ENCODE measurements at places on chromosomes 1 and 21.
A peak's percentile ranks its signal among the peaks of the same experiment; 100 is the strongest.

- DNase-seq = peak; percentile 73
These were observed 4.9 kb downstream of the PLEKHG5 start for GRCh38 chr1:6486433-6487011.

DNA sequence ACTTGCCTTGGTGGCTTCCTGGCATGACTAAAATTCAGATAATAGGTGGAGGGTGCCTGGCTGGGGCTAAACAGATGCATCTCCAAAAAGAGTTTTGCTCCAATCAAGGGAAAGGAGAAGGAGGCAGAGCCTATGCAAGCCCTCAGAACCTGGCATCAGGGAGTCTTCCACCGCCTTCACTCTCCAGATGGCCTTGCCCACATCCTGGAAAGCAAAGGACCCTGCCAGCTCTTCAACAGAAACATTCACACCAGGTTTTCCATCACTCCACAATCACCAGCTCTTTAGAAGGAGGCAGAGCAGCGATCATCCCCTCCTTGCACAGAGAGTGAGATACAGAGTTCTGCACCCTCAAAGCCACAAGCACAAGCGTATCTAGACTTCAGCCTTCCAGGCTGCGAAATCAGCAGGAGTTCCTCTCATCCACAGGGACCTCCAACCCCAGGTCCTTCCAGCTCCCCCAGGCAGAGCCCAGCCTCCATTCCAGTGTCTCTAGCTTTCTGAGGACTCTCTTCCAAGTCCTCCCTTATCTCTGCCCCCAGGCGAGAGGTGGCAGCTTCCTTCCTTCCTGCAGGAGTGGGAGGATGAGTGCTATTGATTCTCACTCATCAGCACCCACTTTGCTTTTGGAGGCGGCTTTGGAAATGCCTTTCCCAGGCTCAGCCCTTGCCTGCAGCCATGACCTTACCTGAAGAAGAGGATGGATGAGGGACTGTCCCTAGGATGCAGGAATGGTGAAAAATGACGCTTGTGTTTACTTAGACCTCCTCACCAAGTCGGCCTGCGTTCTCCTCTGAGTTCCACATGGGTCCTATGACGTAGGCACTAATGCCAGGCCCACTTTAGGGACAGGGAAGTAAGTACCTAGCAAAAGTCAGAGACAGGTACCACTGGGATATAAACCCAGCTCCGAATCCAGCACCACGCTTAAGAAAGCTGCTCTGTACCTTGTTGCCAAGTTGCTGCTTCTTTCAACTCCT is 75.4 kb downstream of the RIPK4 start:
- no peak for DNase-seq

- no peak for DNase-seq
These were observed 218.9 kb downstream of the PRDM2 start for GRCh38 chr1:13918862-13919261.

DNA sequence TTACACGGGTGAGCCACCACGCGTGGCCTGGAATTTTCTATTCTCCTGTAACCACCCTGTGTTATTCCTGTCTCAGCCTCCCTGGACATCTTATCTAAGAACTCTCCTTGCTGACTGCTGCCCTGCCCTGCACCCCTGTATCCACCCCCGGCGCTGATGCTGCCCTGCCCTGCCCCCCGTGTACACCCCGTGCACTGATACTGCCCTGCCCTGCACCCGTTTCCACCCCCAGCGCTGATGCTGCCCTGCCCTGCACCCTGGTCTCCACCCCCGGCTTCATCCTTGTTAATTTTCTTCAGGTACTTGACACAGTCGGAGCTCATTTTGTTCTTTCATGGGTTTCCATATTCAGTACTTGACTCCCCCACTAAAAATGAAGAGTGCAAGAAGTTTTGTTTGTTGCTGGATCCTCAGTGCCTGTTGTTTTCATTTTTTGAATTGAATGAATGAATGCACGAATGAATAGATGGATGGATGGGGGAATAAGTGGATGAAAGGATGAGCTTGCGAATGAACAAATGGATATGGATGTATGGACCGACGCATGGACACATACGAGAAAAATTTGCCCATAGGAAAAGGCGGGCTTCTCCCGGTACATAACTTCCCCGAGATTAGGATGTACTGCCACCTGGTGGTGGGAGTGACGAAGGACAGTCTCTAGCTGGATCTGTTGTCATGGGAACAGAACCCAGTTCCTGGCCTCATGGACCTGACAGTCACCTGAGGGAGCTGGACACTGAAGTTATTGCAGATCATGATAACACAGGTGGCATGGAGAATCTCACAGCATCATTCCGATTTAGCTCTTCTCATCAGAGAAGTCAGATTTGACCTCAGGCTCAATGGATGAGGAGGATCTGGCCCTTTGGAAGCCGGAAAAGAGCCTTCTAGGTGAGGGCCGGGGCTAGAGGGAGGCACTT is 14.9 kb downstream of the AADACL4 start:
- DNase-seq = peak; percentile 72

DNA sequence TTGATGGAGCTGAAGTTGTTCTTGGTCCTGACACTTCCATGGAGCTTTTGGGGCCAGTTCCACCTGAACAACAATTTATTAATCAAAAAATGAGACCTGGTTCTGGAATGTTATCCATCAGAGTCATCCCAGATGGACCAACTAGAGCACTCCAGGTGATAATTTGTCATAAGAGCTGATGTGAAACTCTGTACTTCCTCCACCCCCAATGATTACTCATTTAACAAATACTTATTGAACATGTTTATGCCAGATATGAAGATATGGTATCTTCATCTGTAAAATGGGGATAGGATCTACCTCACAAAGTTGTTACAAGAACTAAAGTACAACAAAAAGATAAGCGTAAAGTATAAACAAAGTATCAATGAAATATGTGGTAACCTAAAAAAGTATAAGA is 153.2 kb downstream of the VPS13D start:
- DNase-seq = no peak

DNA sequence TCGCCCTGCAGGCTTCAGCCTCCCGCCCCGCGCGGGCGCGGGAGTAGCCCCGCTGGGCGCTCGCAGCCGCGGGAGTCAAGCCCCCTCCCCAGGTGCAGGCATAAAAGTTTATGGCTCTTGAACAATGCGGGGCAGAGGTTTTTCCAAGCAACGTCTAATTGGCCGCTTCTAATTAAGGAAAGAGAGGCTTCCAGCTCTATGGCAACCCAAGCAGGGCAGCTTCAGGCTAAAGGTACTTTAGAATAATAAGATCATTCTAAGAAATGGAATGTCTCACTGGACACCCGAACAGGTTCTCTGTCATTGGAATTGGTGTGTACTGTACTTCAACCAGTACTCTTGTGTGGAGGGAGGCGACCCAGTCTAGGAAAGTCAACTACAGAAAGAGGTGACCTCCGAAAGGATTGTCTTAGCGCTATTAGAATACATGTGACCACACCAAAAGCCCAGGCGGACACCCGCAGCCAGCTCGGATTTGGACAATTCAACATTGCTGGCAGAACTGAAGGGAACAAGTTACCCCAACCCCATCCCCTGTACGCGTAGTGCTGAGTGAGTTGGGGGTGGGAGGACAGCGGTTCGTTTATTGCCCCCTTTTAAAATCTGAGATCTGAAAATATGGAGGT is 12.5 kb downstream of the NR5A2 start:
- DNase-seq = no peak

GRCh38 chr1:232722626-232723025 is 82.6 kb upstream of the MAP10 start:
- DNase-seq = no peak

DNA sequence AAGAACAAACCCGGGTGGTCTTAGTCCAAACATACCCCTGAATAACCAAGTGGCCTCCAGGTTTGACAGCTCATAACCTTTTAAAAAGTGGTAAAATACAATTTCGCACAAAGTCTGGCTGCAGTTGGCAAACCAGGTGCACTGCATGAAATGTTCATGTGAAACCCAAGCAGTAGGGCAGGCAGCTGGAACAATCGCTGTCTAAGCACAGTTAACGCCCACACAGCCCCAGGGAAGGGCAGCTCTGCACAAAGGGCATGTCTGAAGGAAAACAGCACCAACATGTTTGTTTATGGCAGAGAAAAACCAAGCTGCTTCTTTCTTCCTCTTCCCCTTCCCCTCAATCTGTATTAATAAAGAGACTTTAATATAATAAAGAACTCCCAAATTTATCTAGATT is 49.5 kb downstream of the KIAA1614 start:
- DNase-seq = no peak

GRCh38 chr1:200738949-200739651 is 407 bp downstream of the CAMSAP2 start:
- DNase-seq = peak; percentile 90

DNA sequence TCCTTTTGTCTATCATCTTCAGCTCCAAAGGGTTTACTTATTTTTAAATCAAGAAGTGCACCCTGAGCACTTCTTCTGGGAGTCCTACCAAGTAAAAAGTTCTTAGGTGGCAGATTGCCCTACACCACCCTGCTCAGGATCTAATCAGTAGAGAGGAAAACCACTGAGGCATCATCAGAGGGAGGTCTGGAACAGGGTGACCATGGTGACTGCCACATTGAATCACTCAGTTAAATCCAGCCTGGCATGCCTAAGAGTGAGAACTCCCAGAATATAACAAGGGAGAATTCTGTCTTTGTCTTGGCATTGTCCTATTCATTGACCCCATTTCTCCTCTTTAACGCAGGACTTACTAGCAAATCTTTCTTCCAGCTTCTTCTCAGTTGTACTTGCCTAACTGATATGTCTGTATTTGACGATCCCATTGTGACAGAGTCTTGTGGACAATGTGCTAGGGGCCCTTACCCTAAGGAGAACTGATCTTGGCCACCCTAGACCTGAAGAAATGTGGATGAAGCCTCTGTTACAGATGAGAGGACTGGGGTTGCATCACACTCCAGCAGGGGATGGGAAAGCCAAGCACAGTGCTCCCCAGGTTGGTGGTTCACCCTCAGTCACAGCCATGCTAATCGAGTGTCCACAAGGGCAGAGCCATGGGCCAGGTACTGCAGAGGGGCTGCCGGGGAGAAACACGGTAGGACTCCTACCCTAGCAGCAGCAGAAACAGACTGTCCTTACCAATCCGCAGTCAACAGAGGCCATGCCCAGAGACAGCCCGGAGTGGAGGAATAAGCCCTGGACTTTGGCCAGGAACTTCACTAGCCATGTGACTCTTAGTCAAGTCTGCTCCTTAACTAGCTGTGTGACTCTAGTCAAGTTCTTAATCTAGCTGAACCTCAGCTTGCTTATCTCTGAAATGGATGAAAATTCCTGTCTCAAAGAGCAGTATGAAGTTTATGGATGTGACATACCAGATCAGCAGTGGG is 15.4 kb downstream of the PKP1 start:
- no peak for DNase-seq

DNA sequence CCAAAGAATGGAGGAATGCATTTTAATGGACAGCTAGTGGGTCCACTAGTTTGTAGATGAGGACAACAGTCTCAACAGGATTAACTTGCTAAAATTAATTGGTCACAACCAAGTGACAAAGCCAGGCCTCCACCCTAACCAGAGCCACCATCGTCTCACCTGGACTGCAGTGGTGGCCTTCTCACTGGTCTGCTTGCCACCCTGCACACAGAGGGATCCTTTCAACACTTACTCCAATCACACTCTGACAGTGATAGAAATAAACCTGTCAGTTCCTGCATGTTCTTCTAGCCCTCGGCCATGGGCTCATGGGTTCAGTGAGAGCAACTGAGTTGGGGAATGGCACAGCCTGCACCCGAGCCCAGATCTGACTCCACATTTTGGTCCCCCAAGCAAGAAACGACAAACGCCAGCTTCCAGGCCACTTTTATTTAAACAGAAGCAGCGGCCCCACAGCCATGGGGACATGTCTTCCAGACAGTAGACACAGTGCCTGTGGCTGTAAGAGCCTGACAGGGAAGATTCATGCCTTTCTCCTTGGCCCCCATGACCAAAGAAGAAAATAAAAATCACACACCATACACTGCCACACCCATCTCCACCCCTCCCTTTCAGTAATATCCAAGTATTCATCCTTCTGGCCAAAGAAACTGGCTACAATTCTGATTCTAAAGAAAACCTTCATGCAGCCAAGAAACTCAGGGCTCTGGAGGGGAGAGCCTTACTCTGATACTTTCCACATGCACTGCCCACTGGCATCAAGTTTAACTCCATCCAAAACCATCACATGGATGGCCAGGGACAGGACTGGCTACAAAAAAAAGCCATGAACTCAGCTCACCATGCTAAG is 37.6 kb downstream of the DHCR24 start:
- DNase-seq = no peak

GRCh38 chr1:155015527-155016230 is 13.1 kb downstream of the ZBTB7B start:
- no peak for DNase-seq

- no peak for DNase-seq
These were observed 181.9 kb downstream of the ZSCAN20 start for GRCh38 chr1:33654267-33654834.
